ENCODE measurements at places on chromosomes 16 and 17.

GRCh38 chr17:32692179-32692578, 184.7 kb downstream of the MYO1D start:
- no peak for DNase-seq

- DNase-seq: no peak
Observed at GRCh38 chr17:46983782-46984181, 4.7 kb upstream of the RPRML start.

DNA sequence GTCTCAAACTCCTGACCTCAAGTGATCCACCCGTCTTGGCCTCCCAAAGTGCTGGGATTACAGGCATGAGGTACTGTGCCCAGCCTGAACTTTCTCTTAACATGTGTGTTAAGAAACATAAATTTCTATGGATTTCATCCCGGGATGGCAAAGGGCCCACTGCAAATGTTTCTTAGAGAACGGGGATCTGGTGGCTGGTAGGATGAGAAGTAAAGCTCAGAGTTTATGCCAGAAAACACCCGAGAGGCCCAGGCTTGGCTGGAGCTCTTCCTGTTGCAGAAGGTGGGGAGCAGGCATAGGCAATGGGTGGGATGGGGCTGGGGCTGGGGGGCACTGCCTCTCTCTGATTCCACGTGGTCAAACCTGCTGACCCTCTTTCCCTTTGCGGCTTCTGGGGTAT, 5.6 kb upstream of the CARHSP1 start:
- DNase-seq: peak; percentile 84

- DNase-seq: no peak
Observed at GRCh38 chr17:44280392-44280937, 12.5 kb upstream of the SLC4A1 start.

DNA sequence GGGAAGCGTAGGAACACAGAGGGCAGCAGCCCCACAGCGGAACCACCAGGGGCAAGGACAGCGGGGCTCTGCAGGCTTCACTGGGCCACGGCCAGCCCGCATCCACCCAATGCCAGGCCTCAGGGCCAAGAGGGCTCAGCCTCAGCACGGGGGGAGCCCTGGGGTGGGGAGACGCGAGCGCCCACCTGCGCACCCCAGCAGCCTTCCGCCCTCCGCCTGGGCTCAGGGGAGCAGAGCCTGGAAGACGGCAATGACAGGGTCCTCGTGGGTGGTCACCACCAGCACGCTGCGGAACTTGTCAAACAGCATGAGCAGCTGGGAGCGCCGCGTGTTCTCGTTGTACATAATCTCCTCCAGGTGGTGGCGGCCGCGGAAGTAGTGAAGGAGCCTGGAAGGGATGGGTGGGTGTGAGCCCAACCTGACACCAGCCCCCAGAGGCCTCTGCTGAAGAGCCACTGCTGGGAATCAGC, 8.5 kb downstream of the MPG start:
- DNase-seq: no peak

Measured in fibroblast of the aortic adventitia (primary cell).